ENCODE measurements at places on chromosomes 6 and 20.

DNA sequence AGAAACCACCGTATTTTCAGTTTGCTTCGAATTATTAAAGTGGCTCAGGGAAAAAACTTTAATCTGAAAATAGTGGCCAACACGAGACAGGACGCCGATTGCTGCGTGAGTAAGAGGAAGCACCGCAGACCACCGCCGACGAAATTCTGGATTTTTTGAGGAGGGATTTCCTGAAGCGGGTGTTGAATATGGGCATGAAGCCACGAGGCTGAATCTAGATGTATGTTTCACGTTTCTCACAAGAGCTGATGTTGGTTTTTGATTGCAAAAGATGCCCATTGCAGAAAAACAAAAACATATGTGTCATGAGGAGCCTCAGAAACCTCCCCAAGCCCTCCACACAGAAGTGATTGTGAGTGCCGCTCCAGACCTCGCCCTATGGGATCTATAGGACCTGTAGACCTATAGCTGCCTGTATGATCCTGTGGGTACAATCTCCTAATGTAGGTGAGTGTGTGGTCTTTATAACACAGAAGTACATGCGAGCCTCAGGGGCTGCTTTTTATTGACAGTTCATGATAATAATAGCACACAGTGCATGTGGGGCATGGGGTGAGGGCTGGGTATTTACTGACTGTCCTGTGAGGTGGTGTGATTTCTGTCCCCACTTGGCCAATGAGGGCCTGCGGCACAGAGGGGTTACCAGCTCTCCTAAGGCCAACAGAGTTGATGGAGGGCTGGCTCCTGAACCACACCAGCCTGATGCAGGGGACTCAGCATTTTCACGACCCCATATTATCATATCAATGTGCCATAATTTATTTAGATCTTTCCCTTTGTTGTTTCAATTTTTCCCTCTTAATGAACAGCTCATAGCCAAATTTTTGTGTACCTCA is 243.9 kb downstream of the DLL1 start:
- DNase-seq = no peak

GRCh38 chr6:24554474-24554873 is 59.7 kb downstream of the ALDH5A1 start:
- DNase-seq = no peak

DNA sequence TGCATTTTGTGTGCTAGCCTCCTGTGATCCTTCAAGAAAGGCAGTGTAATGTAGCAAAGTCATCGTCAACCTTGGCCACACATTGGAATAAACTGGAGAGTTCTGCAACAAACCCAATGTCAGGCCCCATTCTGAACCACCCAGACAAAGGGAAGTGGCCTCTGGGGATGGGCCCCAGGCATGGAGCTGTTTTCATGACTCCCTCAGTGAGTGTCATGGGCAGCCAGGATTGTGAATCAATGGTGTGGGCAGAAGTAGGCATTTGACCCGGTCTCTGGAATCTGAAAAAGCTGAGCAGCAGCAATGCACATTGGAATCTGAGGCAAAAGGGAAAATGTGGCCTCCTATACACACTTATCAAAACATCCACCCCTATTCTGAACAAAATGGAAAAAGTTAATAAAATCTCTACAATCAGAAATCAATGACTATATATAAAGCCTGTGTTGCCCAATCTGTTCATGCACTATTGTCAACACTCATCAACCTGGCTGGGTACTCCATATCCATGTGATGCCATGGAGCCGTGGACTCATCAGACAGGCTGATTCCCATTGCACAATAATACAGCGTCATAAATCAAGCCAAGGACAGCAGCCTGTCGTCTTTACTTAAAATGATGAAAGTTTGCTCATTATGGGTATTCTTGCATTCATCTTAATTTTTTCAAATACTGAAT is 134.9 kb upstream of the STMND1 start:
- DNase-seq = no peak

GRCh38 chr20:48352042-48352441 is 475.8 kb downstream of the PREX1 start:
- DNase-seq = no peak

- DNase-seq = peak; percentile 46
Measured at GRCh38 chr20:25294459-25295385, 46.8 kb downstream of the PYGB start.

DNA sequence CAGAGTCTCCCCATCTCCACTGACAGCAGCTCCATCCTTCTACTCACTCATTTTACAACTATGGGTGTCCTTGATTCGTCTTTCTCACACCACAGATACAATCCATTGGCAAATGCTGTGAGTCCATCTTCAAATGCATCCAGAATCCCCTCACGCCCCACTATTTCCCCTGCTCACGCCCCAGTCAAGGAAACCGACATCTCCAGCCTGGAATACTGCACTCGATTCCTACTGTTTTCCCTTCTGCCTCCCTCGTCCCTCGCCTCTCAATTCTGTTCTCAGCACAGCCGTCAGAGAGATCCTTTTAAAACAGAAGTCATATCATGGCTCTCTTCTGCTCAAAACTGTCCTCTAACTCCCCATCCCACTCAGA is 4.7 kb downstream of the HLA-B start:
- DNase-seq = no peak

GRCh38 chr6:136926383-136926782 is 4.3 kb downstream of the SLC35D3 start:
- DNase-seq = no peak

DNA sequence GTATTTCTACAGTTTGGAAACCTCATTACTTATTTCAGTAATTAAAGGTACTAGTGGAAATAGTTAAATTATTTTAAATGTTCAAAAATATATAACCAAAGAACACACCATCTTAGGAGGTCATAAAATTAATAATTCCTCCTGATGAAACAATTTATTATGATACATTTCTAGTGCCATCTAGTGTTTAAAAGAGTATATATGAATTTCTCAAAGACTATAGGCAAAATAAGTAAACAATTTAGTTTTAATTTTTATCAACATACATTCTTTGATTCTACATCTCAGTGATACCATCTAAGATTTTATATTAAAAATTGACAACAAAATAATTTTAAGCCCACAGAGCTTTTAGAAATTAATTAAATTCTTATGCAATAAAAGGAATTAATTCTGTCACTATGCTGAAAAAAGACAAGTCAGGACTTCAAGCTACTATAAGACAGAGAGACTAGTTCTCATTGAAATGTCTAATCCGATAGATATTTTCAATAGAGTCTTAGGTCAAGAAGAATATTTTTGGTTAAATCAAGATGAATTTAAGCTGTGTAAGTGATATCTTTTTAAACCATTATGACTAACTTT is 107.8 kb upstream of the RNF217 start:
- no peak for DNase-seq

DNA sequence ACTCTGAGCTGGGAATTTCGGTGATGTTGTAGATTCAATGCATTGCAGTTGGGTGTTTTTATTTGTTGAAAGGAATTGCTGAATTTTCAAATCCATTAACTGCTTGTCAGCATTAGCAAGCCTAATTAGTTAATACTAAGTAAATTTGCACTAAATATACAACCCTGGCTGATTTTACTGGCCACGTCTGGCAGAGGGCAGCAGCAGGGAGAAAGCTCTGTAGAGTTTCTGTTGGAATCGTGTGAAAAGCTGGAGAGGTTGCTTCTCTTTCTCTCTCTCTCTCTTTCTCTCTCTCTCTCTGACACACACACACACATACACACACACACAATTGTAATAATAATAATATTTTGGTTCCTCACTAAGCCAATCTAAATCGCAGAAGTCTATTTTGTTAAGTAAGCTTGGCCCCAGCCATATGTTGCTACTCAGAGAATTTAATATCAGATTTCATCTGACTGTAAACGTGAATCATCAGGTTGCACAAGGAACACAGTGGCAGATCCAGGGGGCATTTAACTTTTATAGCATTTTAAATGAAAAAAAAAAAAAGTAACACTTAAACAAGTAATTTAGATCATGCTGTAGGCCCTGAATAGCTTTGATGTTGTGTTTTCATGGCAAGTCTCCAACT is 289.5 kb downstream of the ESR1 start:
- DNase-seq = no peak

- DNase-seq = no peak
Measured at GRCh38 chr6:115617031-115617430, 443.7 kb downstream of the FRK start.

DNA sequence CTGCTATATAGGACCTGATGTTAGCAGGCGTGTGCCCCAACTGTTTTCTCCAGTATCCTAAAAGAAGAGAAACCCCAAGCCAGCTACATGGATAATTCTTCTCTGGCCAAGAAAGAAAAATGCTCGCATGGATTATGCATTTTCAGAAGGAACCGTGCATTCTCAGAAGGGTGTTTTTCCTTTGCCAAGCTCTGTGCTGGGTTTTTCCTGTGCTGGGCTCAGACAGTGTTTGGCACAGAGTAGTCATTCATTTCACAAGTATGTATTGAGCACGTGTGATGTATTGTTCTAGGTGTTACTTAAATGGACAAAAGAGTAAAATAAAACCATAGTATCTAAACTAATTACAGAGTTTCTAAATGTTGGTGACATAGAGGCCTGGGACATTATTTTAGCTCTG is 62.7 kb upstream of the ZNF133 start:
- no peak for DNase-seq

- DNase-seq = no peak
Measured at GRCh38 chr6:2523061-2523460, 227.7 kb downstream of the MYLK4 start.

DNA sequence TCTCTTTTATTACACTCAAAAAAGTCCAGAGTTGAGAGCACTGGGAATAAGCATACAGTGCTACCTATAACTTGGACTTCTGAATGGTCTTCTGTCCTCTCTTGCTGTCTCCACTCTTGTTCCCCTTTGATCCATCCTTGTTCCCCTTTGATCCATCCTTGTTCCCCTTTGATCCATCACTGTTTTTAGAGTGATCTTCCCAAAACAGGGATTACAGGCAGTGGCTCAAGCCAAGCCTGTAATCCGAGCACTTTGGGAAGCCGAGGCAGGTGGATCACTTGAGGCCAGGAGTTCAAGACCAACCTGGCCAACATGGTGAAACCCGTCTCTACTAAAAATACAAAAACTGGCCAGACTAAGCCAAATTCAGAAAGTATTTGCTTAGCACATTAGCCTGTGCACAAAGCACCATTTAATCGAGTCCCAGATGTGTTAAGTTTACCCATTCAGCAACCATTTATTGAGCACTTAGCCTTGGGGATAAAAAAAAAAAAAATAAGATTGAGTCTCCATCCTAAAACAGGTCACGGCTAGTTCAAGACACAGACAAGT is 65.0 kb upstream of the NHSL1 start:
- DNase-seq = no peak

- DNase-seq = no peak
Measured at GRCh38 chr6:154550779-154551178, 40.3 kb upstream of the CNKSR3 start.

- no peak for DNase-seq
Measured at GRCh38 chr6:53703047-53703446, 37.5 kb upstream of the KLHL31 start.

GRCh38 chr6:6699741-6700367 is 111.3 kb downstream of the LY86 start:
- no peak for DNase-seq

- DNase-seq = no peak
Measured at GRCh38 chr20:38165089-38165965, at the start of gene TGM2. Gene TGM2 (minus strand): TSS chr20:38165270. CDS start chr20:38165198, 72 bp downstream.

DNA sequence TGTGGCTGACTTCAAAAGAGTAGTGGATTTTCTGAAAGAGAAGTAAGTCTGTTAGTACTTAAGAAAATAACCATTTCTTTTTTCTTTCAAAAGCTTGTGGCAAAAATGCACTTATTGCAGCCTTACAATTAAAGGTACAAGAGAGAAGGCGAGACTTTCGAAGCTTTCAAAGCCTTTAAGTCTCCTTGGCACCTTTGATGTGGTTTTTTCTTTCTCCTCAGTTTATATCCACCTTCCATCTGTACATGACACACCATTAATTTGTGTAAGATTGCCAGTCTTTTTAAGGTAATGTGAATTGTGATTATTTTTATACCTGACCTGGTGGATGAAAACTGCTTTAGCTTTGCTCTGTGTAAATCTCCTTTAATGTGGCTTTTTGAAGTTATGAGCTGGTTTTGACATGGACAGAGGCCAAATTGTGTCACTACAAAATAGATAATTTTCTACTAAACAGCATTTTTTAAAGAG is 466.1 kb downstream of the CDKAL1 start:
- no peak for DNase-seq

- DNase-seq = no peak
Measured at GRCh38 chr6:139253656-139254055, 38.1 kb downstream of the TXLNB start.

DNA sequence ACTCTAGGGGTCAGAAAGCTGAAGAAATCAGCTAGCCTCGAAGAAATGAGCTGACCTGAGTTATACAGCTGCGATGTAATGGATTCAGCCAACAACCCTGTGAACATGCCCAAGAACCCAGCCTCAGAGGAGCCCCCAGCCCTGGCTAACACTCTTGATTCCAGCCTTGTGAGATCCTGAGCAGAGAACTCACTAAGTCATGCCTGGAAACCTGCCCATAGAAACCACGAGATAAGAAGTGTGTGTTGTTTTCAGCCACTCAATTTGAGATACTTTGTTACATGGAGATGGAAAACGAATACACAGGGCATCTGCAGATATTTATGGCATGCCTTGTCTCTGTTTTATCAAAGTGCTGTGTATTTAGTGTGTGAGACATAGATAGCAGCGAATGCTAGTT is 265.2 kb downstream of the QKI start:
- no peak for DNase-seq

GRCh38 chr20:20318365-20319161 is 49.3 kb upstream of the INSM1 start:
- DNase-seq = no peak

GRCh38 chr6:128504003-128504654 is 16.3 kb downstream of the PTPRK start:
- DNase-seq = no peak

DNA sequence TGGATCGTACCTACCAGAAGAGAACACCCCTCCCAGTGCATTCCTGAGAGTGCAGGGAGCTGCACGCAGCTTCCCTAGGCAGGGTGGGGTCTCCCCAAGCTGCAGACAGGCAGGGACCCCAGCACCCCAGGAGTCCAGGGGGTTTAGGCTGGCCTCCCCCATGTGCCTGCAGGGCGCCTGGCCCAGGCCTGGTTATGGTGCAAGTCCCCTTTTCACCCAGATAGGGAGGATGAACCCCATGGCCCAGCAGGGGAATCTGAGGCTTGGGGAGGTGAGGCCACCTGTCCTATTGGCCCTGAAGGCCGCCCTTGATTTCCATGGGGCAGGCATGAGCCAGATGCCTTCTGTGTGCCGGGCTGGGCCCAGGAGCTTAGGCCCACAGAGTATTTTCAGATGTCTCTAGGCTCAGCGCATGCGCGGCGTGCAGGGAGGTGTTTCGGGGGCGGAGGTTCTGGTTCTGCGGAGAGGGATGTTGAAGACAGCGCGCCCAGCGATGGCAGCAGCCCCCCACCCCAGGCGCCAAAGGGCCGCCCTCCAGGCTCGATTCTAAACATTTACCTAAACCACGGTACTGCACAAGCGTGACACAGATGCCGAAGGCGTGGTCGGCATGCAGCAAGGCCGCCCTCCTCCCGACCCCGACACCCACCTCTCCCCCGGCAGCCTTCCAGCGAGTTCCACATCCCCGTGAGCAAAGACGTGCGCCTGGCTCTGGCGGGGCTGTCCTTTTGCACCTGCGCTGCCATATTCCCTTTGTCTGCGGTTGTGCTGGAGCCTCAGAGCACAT is 29.4 kb downstream of the COL20A1 start:
- DNase-seq = no peak
